ENCODE measurements at places on chromosomes 4 and X.

DNA sequence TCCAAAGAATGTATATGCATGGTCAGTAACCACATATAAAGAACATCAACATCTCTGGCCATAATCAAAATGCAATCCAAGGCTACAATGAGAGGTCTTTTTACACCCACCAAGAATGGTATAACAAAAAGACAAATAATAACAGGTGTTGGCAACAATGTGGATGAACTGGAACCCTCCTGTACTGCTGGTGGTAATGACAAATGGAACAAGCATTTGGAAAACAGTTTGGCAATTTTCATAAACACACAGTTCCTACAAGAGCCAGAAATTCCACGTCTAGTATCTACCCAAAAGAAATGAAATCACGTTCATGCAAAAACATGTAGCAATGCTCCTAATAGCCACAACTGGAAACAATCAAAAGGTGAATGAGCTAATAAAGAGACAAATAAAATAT lies 11.7 kb downstream of the UGT2B4 start:
- DNase-seq: no peak

DNA sequence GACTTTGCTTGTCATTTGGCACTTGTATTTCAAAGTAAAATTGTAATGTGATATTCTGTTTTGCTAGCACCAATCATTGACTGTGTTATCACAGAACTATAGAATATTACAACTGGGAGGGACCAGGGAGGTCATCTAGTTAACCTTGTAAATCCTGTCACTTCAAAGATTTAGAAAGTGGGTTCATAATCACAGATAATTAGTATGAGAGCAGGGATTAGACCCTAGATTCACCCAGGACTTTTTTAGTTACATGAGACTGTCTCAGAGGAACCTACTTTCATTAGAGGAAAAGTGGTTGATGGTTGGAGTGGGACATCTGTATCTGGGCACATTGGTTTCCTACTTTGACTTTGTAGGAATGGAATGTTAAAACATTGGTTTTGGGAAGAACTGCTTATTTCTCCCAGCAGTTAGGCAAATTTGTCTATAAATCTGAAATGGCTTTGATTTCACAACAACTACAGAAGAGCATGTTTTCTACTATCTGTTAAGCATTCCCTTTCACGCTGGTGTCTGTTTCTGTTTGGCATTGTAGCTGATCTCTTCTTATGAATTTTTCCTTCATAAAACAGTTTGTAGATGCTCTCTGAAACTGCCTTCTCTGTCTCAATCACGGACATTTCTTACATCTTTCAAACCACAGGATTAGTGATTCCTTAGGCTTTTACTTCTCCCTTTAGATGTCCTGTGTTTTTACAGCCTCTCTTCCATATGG lies 144.1 kb downstream of the DIPK2B start:
- no peak for DNase-seq

GRCh38 chrX:136209016-136209738 lies 42.0 kb downstream of the MAP7D3 start:
- no peak for DNase-seq

- no peak for DNase-seq
Measured at GRCh38 chrX:131317326-131317725, 28.2 kb upstream of the IGSF1 start.

GRCh38 chr4:108834835-108835384 lies 72.1 kb upstream of the ETNPPL start:
- no peak for DNase-seq

DNA sequence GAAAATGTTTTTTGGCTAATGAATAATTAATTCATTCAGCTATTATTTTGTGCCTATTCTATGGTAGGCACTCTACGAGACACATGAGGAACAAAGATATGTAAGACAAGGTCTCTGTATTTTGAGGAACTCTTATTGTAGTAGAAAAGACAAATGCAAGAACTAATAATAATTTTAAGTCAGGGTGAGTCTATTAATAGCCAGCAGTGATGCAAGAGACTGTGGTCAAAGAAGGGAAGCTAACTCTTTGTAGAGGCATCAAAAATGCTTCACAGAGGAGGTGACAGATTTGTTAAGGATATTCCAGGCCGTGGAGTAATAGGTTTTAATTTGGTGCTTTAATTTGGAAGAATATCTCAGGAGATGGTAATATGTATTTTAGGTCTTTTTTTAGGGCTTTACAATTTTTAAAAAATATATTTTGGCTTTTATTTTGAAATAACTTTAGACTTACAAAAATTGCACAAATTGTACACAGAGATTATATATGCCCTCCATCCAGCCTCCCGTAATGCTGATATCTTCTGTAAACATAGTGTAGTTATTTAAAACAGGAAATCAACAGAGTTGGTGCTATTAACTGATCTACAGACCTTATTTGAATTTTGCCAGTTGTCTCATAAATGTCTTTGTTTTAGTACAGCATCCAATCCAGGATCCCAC lies 48.1 kb downstream of the DCLK2 start:
- no peak for DNase-seq

DNA sequence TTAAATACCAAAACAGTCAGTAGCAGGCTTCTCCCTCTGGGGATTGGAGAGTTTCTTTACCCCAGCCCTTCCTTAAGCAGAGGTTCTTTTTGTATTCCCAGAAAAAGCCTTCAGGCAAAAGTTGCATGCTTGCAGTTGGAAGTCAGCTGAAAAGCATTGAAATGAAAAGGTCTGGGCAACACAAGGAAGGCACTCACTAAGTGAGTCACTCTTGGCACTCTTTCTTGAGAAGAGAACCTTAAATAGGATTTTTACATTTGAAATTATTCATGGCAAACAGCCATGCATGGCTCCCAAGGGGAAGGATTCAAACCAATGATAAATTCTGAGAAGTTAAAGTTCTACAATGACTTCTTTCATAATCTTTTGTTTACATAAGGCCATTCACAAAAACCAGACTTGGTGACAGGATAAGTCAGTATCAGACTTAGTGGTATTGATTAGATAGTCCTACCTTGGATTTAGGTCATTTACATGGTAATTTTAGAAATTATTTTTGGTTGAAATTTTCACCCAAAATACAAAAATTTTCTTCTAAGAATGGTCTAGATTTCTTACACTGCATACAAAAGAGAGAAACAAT lies 2068.9 kb downstream of the PCDH7 start:
- no peak for DNase-seq

DNA sequence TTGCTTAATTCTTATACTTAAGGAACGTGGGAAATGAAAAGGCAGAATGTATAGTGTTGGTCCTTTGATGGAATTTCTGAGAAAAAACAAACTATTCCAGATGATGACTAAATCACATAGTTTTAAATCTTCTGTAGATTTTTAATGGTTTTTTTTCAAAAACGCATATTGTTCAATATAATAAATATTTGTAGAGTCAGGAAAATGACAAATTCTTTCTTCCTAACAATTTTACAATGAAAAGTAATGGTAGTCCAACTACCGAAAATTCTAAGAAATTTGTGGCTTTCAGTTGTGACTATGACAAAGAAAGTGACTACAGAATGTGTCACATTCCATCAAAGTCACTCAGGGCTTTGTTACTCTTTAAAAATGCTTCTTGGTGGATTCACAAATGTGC lies 164.8 kb upstream of the PITX2 start:
- no peak for DNase-seq
